ENCODE measurements at places on chromosomes 7 and 10. TPM values are rescaled to one million over a fixed set of nuclear protein-coding genes. Genes with fewer than 3 reads are reported as not detected.

Gene NPY
- polyA plus RNA-seq = 52.9 TPM

Gene FAM149B1
- 8.5 TPM for polyA plus RNA-seq

Gene NUDT13
- polyA plus RNA-seq = not detected

Gene CADPS2
- 23.2 TPM for polyA plus RNA-seq
